CD4-positive, alpha-beta T cell treated with Interleukin-4 for 1 hour (primary cell): ENCODE measurements at places on chromosomes 5 and 9.
A peak's percentile ranks its signal among the peaks of the same experiment; 100 is the strongest.

- peak; percentile 31 for DNase-seq
These were observed 11.9 kb downstream of the RAPGEF1 start for GRCh38 chr9:131727795-131728545.

GRCh38 chr9:93295031-93295430 lies 111.1 kb downstream of the WNK2 start:
- DNase-seq: no peak

- no peak for DNase-seq
These were observed 23.3 kb upstream of the MGAT1 start for GRCh38 chr5:180825768-180826525.

DNA sequence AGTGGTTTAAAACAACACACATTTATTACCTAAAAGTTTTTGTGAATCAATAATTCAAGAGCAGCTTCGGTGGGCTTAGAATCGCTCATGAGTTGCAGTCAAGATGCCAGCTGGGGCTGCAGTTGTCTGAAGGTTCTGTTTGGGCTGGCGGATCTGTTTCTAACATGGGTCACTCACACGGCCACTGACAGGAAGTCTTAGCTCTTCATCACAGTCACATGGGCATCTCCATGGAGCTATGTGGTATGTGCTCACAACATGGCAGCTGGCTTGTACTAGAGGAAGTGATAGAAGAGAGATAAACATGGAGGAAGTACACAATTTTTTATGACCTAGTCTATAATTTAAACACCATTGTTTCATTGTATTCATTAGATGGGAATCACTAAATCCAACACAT lies 11.2 kb downstream of the KLHL9 start:
- no peak for DNase-seq

DNA sequence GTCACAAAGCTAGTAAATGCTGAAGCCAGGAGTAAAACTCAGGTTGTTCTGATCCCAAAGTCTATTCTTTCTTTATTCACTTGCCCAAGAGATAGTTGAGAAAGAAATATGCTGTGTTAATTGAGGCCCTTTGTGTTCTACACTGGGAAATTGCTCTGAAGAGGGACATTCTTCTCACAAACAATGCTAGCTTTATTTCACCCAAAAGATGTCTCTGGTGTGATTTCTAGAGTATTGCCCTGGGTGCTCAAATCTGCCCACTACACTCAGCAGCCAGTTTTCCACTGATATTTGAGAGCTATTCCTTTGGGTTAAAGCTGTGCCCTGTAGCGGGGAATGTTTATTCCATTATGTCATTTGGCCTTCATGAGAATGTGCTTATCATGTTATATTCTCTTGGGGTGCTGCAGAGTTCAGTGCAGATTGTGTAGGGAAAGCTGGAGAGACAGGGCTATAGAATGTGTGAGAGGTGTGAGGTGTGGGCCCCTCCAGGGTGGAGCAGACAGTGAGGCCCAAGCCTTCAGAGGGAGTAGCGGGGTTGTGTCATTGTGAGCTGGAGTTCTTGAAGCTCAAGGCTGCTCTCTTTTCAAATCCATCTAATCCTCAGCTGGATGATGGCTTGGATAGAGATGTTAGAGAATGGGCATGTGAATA lies 21.0 kb upstream of the C5orf63 start:
- no peak for DNase-seq

DNA sequence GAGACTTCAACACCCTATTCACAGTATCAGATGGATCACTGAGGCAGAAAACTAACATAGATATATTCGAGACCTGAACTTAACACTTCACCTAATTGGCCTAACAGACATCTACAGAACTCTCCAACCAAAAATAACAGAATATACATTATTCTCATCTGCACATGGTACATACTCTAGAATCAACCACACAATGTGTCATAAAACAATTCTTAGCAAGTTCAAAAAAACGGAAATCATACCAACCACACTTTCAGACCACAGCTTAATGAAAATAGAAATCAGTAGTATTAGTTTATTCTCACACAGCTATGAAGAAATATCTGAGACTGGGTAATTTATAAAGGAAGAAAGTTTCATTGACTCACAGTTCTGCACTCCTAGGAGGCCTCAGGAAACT lies 387.9 kb downstream of the DEPDC1B start:
- DNase-seq: no peak

DNA sequence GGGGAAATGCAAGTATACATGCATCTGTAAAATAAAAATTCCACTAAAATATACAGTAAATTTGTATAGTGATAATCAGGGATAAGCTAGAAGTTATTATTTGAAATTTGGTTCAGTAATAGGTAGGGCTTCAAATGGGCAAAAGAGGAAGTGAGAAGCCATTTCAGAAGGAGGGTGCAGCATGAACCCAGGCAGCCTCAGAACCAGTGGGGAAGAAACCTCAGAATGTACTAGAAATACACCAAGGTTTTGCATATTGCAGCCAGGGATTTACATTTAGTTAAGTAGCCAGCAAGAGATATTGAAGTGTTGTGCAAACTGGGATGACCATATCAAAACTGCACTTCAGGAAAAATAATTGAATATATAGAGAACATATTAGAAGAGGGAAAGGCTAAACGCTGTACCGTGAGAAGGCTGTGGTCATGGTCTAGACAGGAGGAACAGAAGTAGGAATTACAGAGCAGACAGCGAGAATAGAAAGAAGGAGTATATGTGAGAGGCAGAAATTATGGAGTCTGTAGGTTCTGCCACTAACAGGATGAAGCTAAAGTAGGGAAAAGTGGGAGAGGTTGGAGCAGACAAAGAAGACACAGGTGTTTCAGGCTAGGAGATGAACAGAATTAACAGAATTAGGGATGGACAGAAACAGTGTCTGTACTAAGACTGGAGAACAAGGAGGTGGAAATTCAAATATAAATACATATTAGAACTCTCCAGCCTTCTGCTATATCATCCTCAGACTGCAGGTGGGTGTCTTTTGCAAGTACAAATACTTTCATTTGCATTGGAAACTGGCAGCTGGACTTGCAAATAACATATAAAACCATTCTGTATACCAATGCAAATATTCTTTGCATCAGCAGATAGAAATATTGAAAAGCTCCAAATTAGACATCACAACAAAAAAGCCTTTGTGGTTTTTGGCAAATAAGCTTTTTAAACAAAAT lies 335.6 kb downstream of the ZNF608 start:
- DNase-seq: no peak

GRCh38 chr9:11086561-11086960 lies 473.8 kb upstream of the PTPRD start:
- DNase-seq: no peak

- DNase-seq: no peak
These were observed 448 bp upstream of the GPRIN1 start for GRCh38 chr5:176610435-176610773.

GRCh38 chr5:39411061-39411460 lies 13.7 kb downstream of the DAB2 start:
- DNase-seq: no peak

DNA sequence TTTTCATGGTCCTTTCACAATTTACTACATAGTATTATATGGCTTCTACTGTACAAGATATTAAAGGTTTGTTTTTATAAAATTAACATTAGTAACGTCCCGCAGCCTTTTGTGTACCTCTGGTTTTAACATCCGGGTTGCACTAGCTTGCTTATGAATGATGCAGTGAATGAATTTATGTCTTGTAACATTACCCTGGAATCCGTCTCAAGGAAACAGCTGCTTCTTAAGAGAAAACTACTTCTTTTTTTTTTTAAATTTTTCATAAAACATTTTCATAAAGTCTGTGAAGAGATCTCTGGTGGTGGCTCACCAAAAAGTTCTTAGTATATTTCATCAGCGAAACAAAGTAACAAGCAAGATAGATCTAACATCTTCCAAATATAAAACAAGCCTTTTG lies 23.6 kb downstream of the MARCHF3 start:
- DNase-seq: no peak

GRCh38 chr5:160229190-160229742 lies at the start of gene FABP6:
FABP6 (plus strand) TSS chr5:160229506; CDS start chr5:160229558, 52 bp downstream.
- no peak for DNase-seq

DNA sequence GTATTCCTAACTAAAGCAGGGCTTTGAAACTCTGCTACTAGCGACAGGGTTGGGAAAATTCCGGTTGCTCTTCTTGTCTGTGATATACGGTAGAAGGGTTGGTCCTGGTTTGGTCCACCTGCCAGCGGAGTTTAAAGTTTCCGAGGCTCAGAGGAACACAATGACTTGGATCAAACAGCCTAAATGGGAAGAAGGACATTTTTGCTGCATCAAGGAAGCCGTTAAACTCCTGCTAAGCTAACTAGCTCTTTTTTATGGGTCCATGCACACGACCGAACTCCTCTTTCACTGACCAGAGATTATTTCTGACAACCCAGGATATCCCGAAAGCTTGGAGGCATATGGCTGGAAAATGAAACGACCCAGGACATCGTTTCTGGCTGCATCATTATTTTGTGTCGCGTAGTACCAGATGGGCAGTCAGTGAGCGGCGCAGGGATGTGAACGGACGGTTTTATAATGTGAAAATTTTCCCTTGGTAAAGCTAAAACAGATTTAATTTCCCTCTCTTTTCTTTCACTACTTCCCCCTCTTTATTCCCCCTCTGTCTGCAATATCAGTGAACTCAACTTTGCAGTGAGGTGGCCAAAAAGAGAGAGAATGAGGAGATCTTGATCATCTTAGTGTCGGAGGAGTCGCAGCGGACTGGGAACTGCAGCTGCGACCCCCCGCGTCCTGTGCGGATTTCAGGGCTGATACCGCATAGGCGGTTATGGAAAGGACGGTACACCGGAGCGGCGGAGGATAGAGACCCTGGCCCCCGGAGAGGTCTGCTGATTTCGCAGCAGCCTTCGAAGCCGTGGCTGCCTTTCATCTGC lies at the start of gene LURAP1L:
Gene LURAP1L (plus strand): TSS at position 160 of the 818 bp plus-strand sequence. CDS start 696 bp downstream, outside the sequence.
- DNase-seq: no peak

DNA sequence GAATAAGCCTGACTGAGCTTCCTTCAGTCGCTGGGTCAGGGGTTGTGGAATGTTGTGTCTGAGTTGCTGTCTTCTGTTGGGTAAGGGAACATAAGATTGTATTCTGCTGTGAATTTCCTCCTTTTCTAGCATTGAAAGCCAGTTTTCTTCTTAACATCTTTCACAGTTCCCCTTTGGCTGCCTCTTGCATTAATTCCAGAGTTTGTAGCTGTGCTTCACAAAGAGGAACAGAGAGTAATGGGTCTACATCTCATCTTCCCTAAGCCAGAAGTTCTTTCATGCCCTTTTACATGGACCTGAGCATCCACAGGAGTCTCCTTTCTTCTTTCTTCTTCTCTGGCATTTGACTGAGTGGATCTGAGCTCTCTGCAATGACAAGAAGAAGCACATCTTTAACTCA lies 686.8 kb downstream of the KCTD16 start:
- no peak for DNase-seq

GRCh38 chr5:177116631-177117373 lies 16.8 kb upstream of the NSD1 start:
- DNase-seq: peak; percentile 87

DNA sequence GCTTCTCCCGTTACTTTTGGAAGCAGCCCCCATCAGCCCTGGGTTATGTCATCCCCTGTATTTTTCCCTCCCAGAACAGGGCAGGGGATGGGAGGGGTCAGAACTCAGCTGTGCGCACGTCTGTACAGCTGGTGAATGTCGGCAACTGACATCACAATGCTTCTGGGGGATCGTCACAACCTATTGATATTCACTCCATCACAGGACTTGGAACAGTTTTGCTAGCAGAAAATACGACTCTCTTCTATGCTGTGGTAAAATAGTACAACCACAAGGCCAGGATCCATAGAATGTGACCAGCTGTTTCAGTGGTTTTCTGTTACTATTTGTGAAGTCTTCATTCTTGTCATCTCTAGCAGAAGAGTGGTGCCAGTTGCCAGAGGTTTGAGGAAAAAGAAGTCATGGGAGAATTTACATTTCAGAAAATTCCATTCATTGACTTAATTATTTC lies 77.1 kb upstream of the KLF4 start:
- no peak for DNase-seq

DNA sequence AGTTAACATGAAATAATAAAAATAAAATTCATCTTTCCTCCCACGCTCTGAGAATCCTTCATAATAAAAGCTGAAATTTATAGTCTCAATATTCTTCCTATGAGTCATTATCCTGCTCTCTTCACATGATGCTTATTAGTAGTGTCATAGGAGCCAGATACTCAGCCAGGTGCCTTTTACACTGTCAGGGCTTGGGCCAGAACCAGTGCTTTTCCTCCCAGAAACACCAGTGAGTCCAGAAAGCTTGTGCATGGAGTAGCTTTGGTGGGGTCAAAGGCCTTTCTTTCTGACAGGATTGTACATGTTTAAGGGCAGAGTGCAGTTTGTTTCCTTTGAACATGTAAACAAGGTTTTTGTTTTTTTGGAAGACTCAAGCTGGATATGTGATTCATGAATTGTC lies 6.8 kb downstream of the LSM11 start:
- DNase-seq: no peak

GRCh38 chr5:133347039-133347438 lies 265.3 kb downstream of the FSTL4 start:
- DNase-seq: no peak

- no peak for DNase-seq
These were observed 29.6 kb downstream of the ARHGEF28 start for GRCh38 chr5:73655521-73656160.

DNA sequence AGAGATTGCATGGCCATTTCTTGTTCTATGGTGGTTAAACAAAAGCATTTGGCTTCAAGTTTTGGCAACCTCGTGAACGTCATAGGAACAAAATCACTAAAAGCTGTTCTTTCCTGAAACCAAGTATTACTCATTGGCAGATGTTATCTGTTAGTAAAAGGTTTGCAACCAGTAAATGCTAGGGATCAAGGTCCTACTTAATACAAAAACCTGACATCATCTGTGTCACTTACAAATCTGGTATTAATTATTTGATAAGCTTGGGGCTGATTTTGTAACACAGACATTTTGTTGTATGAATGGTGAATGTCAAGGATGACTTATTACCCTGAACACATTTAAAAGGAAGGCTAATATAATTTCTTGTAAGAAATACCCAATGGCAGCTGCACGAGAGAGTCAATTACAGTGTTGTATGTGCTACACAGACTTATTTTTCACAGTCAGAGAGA lies 486.4 kb upstream of the ZNF608 start:
- no peak for DNase-seq

- peak; percentile 59 for DNase-seq
These were observed 25.0 kb upstream of the TDRD7 start for GRCh38 chr9:97386733-97387503.

- no peak for DNase-seq
These were observed 159.9 kb downstream of the LURAP1L start for GRCh38 chr9:12934545-12935272.

- DNase-seq: no peak
These were observed 46.0 kb downstream of the CAMK2A start for GRCh38 chr5:150243590-150243989.

DNA sequence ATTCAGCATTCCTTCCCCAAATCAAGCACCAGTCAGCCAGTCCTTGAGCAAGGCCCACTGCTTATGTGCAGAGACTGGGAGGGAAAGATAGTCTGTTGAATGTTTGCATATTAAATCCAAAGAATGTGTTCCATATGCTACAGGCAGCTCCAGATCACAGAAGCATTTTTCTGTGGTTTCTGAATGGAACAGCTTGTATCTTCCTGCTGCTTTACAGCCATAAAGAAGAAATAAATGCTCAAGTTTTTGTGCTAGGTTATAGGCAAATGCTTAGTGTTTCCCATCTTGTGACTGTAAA lies 310.3 kb downstream of the TRIM36 start:
- DNase-seq: no peak

GRCh38 chr5:164651546-164652275 lies 1146.3 kb downstream of the MAT2B start:
- DNase-seq: no peak
